ENCODE measurements at places on chromosomes 1 and 21.

DNA sequence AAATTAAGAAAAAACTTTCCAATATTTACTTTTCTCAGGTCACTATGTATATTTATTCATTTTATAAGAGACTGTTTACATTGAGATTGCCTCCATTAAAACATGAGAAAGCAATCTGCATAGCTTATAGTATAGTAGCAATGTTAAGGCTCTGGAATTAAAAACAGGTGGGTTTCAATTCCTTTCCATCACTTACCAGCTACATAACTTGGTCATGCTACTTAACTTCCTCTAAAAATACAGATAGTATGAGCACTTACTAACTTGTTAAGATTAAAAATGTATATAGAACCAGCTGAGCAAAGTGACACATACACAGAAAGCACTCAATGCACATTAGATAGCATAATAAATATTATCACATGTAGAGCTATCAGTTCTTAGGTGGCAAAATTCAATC lies 76.6 kb downstream of the LYST start:
- DNase-seq: no peak

DNA sequence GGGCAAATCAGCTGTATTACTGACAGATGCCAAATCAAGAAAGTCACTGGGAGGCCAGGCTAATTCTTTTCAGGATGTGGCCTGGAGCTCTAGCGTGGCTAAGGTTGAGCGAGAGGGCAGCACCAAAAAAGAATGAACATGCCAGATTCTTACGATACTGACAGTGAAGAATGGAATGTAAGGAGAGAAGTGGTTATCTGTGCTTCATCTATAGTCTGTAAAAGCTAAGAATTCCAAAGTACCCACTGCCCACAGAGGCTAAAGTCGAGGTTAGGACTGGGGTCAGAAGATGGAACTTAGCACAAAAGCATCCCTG lies 32.7 kb downstream of the TFAP2E start:
- DNase-seq: no peak

DNA sequence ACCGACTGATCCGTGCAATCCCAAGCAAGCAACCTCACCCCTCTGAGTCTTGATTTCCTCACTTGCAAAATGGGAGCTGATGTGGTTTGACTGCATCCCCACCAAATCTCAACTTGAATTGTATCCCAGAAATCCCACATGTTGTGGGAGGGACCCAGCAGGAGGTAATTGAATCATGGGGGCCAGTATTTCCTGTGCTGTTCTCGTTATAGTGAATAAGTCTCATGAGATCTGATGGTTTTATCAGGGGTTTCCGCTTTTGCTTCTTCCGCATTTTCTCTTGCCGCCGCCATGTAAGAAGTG lies 58.4 kb downstream of the FHAD1 start:
- DNase-seq: no peak

DNA sequence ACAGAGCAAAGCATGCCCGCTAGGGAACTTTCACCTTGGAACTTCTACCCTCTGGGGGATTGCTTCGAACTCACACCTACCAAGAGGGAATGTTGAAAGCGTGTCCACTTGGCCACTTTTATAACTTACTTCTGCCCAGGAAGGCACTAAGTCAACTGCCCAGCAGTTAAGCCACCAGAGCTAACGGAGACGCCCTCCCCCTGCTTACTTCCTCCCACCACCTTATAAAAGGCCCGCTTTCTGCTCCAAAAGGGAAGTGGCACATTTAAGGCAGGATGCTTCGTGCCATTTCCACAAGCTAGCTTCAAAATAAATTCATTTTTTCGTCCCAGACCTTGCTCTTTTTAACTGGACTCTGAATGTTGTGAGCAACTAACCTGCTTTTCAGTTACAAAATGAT lies 3.2 kb upstream of the AK2 start:
- DNase-seq: no peak

GRCh38 chr1:200739702-200740570 lies 1.2 kb downstream of the CAMSAP2 start:
- DNase-seq: no peak

- no peak for DNase-seq
These were observed 57.6 kb downstream of the RIMS3 start for GRCh38 chr1:40607921-40608320.

- DNase-seq: no peak
These were observed 86.2 kb downstream of the STUM start for GRCh38 chr1:226634611-226635246.

DNA sequence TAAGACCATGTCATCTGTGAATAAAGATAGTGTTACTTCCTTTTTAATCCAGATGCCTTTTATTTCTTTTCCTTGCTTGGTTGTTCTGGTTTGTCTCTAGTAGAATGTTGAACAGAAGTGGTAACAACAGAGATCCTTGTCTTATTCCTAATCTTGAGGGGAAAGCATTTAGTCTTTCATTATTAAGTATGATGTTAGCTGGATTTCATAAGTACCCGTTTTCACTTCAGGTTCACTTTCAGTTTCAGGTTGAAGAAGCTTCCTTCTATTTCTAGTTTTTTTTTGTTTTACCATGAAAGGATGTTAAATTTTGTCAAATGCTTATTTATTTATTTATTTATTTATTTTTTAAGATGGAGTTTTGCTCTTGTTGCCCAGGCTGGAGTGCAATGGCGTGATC lies 22.3 kb upstream of the AGPAT3 start:
- no peak for DNase-seq

GRCh38 chr1:23904748-23905357 lies 8.3 kb downstream of the CNR2 start:
- DNase-seq: no peak

DNA sequence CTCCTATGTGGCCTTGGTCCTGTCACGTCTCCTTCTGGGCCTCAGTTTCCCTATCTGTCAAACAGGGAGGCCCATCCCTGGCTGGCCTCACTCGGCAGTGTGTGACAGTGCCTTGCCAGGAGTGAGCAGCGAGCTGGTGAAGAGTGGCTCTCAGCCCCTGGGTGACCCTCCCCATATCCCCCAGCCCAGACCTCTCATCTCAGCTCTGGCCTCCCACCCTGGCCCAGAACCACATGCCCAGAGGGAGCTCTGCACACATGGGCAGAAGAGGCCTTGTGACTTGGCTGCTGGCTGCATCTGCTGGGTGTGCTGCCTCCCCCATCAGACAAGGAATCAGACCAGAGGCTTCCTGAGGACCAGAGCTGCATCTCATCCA lies 19.5 kb upstream of the PADI1 start:
- DNase-seq: no peak

DNA sequence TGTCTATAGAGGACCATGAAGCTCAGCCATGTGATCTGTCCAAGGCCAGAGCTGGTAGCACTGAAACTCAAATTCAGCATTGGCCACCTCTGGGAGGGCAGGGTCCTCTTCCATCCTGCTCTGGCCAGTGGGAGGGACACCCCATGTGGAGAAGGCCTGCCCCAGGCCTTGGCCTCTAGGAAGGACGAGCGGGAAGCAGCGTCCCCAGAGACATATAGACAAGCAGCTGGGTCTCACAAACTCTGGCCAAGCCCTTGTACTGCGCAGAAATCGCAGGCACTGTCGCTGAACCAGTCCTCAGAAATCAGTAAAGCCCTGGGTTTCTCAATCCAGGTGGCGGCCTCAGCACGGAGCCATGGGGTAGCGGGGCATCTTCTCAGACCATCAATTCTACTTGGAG lies 180.7 kb downstream of the HIVEP3 start:
- no peak for DNase-seq

- DNase-seq: no peak
These were observed 64.6 kb downstream of the NMNAT2 start for GRCh38 chr1:183353597-183353996.

GRCh38 chr1:230003409-230003808 lies 63.6 kb upstream of the GALNT2 start:
- no peak for DNase-seq

DNA sequence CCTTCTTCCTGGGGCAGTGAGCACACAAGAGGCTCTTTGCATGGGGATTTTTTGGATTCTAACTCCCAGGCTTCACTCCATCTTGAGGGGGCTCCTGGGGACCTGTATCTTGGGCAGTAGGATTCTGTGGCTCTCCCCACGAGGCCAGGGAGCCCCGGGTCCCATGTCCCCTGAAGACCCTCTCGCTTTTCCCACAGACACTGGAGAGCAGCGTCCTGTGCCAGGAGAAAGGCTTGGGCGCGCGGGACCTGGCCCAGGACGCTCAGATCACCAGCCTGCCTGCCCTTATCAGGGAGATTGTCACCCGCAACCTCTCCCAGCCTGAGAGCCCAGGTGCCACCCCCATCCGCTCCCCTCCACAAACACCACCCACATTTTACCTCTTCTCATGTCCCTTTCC lies 735 bp downstream of the CROCC start:
- DNase-seq: no peak

DNA sequence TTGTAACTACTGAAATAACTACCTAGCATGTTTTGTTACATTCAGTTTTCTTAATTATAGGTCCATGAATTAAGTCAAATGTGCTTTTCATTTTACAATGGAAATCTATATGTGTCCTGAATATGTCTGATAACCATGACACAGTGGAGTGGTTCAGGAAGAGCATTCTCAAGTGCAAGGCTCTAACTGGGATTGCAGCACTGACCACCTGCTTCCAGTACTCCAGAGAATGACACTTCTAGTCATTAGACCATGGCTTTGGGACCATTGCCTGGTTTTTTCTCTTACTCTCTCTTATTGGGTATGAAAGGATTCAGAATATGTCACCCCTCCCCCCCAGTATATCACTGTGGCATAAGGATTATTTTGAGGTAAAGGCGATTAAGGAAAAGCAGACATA lies 204.9 kb upstream of the CACYBP start:
- no peak for DNase-seq

DNA sequence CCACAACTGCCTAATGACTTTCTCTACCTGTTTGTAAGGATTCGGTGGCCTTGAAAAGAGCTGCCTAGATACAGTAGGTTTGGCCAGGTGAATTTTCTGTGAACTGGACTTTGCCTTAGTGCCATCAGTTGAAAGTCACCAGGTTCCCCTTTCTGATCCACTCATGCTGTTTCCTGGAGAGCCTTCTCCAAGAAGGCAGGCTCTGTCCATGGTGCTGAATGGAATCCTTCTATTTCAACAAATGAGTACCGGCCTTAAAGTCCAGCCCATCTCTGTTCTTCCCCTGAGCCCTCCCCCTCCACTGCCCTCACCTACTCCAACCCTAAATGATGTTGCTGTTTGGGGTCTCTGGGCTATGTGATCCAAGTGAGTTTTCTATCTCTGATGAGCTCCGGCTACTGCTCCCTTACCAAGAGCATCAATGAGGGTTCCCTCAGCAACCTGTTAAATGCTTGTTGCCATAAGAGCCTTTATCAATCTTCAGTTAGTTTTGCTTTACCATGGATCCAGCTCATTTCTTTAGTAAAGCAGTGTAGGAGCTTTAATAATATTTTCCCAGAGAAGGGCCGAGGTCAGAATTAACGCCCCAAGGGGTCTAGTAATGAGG lies 500.4 kb downstream of the PTPRU start:
- no peak for DNase-seq

DNA sequence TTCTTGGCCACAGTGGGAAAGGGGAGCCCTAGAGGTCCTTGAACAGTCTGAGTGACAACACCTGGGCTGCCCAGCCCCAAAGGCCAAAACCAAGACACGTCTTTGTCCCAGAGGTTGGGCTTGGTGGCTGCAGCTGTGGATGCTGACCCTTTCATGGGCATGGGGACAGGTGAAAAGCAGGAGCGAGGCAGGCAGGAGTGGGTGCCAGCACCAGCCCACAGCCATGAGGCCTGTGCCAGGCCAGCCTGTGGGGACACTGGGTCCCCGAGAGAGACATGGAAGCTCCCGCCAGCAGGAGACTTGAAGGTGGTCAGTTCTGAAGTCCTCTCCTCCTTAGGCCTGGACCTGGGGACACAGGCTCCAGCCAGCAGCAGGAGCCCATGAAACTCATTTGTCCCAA lies 98.6 kb downstream of the KCNJ15 start:
- no peak for DNase-seq

DNA sequence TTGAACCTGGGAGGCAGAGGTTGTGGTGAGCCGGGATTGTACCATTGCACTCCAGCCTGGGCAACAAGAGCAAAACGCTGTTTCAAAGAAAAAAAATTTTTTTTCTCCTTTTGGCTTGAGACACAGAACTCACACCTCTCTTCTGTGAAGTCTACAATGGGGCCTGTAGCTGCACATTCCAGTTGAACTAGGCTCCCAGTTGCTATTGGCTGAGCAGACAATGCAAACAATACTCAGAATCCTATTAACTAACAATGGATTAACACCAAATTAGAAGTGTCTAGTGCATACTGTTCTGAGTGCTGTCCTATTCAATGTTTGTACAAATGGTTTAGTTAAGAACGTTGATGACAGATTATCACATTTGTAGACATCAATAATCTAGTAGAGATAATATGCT lies 17.6 kb upstream of the MCL1 start:
- no peak for DNase-seq

- DNase-seq: no peak
These were observed 14.7 kb upstream of the KRTAP21-1 start for GRCh38 chr21:30769724-30770431.

GRCh38 chr1:157231846-157232525 lies 93.8 kb upstream of the ETV3 start:
- no peak for DNase-seq

DNA sequence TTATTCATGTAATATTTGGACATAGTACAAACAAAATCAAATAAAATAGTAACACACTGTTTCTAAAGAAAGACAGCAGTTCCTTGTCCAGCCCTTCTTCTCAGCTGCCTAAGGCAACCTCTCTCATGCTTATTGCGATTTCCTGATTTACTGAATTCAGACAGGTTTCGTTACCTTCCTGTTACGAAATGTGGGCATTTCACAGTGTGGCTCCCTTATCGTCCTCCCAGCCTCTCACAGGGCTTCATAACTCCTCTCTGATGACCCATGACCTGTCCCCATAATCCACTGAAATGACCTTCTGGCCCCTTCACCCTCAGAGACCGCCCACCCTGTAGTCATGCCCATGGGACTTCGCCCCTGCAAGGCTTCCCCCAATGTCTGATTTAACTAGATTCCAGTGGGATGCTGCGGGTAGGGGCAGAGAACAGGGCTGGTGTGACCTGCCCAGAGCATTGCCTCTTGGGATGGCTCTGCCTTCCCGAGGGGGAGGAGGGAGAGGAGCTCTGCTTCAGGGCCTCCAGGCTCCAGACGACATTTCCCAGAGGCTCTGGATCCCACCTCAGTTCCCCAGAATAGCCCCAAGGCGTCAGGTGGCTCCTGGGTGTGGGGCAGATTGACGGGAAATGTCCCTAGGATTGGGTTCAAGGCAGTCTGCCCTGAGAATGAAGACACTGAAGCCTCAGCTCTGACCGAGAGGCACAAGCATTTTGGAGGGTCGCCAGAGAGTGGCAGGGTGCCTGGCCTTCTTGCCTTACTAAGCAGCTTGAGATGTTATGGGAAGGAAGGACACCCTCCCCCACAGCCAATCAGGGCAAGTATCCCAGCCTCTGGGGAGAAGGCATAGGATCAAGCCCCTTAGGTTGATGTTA lies 20.6 kb downstream of the PADI2 start:
- no peak for DNase-seq

DNA sequence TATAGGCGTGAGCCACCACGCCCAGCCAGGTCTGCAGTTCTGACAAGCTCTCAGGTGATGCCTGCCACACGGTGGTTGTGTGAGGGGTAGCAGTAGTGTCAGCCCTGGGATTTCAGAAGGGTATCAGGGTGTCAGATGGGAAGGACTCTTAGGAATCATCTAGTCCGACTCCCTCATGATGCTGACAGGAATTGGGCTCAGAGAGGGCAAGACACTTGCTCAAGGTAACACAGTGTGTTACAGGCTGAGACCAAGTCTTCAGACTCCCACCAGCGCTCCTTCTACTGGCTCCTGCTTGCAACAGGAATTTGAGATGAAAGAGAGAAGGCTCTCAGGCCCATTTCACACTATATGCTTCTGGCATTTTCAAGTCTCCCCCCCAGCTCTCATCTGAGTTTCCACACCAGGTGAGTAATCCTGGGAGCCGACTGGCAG lies 6.9 kb downstream of the HTR1D start:
- no peak for DNase-seq

- no peak for DNase-seq
These were observed 931.2 kb upstream of the B3GALT2 start for GRCh38 chr1:194117582-194117981.

Measured in NCI-H1694 (cell line).